Pancreas (tissue), 10 donors: ENCODE measurements at places on chromosomes 5 and 9. TPM values are rescaled to one million over a fixed set of nuclear protein-coding genes. Genes with fewer than 3 reads are reported as not detected.

IFNB1 gene
- polyA plus RNA-seq = not detected

EXOC3 gene
- 64.8 TPM for polyA plus RNA-seq

PCDHGA5 gene
- 0.40 TPM for polyA plus RNA-seq

MAN1B1 gene
- 86.0 TPM for polyA plus RNA-seq

PCDHAC1 gene
- polyA plus RNA-seq = 0.34 TPM

SHB gene
- polyA plus RNA-seq = 12.4 TPM

HK3 gene
- polyA plus RNA-seq = 4.7 TPM

ASB6 gene
- polyA plus RNA-seq = 21.2 TPM

PRDM12 gene
- polyA plus RNA-seq = not detected

- no peak for DNase-seq
Measured at GRCh38 chr5:172453206-172453985, 929 bp downstream of the SH3PXD2B start.

- no peak for DNase-seq
Measured at GRCh38 chr5:2894736-2895135, 143.3 kb upstream of the IRX2 start.

GRCh38 chr5:61767231-61768080 is 435.4 kb downstream of the ZSWIM6 start:
- DNase-seq = no peak

- DNase-seq = peak; percentile 14
Measured at GRCh38 chr5:114362197-114362976, 517 bp downstream of the KCNN2 start.

DNA sequence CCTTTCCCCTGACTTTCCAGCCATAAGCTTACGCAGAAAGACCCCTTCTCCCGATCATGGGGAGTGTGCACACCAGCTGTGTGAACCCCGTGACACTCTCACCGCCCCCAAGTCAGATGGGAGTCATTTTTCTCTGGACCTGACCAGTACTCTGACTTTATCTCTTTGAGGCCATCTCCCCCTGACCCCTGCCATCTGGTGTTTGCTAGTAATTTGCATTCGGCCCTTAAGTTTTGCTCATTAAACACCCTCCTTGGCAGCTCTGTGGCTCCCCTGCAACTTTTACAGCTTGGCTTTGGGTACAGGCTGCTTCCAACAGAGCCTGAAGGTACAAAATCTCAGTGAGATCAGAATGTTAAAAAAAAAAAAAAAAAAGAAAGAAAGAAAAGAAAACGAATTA is 43.9 kb downstream of the PDZD2 start:
- no peak for DNase-seq

- DNase-seq = peak; percentile 35
Measured at GRCh38 chr9:127159949-127160610, 37.6 kb upstream of the ANGPTL2 start.

DNA sequence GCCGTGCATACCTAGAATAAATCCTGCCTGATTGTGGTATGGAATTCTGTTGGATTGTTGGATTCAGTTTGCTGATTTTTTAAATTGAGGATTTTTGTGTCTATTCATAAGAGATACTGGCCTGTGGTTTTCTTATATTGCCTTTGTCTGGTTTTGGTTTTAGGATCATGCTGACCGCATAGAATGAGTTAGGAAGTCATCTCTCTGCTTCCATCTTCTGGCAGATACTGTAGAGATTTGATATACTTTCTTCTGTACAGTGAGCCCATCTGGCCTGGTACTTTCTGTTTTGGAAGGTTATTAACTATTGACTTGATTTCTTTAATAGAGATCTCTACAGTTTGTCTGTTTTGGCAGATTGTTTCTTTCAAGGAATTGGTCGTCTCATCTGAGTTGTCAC is 14.7 kb downstream of the CEP72 start:
- DNase-seq = no peak

DNA sequence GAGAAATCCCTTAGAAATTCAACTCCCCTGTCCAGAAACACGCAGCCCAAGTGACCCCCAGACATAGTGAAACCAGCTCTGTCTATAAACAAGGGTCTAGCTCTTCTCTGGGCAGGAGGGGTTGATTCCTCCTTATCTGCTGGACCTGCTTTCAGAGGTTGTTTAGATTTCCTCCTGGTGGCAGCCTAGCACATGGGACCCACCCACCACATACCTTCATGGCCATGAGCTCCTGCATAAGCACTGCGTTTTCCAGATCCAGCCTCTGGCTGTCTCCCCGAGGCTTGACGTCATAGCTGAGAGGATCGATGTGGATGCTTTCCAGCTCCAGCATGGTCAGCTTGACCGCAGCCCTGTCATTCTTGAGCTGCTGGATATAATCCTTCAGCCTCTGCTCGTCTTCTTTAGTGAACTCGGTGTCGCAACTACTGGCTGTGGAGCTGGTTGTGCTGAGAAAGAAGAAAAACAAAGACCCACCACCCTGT is 77.0 kb downstream of the DCP2 start:
- DNase-seq = no peak

GRCh38 chr5:98497418-98497817 is 276.0 kb upstream of the RGMB start:
- DNase-seq = no peak

DNA sequence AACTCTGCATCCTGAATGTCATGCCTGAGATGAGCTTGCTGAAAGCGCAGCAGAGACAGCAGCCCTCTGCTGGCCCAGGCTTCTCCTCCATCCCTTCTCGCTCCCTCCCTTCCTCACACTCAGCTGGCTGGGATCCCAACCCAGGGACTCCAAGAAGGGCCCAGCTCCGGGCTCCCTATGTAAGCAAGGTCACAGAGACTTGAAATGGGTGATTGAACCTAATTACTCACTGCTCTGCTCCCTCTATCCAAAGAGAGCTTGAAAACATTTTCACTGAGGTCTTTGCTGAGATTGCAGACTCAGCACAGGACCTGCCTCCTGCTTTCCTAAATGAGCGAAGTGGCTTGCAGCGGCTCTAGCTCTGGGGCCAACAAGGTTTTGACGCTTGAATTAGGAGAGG is 42.8 kb downstream of the RAPGEF1 start:
- DNase-seq = no peak

DNA sequence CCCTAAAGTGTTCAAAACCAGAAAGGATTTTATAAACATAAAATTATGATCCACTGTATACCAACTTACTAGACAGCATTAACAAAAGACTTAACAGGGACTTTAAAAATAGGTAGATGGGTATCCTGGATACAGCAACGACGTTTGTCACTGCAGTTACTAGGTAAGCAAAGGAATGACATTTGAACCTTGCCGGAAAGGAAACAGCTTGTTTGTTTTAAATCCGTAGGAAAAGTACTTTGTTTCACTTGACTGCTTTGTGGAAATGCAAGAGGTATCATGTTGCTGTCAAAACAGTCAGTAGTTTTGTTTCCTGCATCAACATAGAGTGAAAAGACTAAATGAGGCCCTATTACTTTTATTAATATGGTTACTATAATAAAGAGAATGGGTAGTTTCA is 122.9 kb downstream of the CDC42SE2 start:
- DNase-seq = no peak

DNA sequence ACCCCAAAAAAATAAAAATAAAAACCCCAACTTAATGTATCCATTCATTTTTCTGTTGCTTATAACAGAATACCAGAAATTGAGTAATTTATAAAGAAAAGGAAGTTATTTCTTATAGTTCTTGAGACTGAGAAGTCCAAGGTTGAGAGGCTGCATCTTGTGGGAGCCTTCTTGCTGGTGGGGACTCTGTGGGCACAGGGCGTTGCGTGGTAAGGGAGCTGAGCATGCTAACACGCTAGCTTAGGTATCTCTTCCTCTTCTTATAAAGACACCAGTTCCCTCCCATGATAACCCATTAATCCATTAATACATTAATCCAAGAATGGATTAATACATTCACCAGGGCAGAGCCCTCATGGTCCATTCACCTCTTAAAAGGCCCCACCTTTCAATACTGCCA is 150.9 kb downstream of the ZSWIM6 start:
- no peak for DNase-seq

GRCh38 chr5:132298298-132299212 is 4.4 kb downstream of the SLC22A4 start:
- no peak for DNase-seq

GRCh38 chr5:58666141-58666540 is 83.3 kb downstream of the RAB3C start:
- DNase-seq = no peak

DNA sequence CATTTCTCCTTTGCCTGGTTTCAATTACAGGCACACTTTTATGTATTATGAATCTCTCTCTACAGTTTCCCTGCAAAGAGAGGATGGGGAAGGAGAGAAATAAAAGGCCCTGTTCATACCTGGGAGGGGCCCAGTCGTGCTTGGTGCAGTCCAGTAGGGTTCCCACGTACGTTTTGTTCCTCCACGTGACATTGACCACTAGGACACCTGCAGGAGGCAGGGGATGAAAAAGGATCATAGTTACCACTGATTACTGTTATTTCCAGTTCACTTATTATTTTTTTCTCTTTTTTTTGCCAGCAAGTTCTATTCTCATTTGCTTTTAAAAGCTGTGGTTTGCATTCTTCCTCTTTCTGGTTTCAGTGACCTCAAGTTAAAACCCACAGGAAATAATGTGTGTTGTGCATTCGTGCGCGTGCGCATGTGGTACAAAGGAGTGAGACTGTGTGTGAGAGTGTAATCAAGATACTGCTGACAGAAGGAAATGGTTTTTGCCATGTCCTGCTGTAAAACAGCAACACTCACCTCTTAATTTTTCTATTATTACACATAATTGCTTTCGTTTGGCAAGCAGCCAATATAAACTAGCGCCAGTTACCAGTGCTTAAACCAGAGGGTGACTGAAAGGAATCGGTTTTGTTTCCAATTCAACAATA is 96.8 kb downstream of the ZNF608 start:
- DNase-seq = no peak

GRCh38 chr9:85016384-85017006 is 347.0 kb downstream of the NTRK2 start:
- DNase-seq = peak; percentile 25

- DNase-seq = no peak
Measured at GRCh38 chr9:79812507-79813257, 240.9 kb downstream of the TLE4 start.

GRCh38 chr5:175052351-175052750 is 328.0 kb downstream of the MSX2 start:
- no peak for DNase-seq

DNA sequence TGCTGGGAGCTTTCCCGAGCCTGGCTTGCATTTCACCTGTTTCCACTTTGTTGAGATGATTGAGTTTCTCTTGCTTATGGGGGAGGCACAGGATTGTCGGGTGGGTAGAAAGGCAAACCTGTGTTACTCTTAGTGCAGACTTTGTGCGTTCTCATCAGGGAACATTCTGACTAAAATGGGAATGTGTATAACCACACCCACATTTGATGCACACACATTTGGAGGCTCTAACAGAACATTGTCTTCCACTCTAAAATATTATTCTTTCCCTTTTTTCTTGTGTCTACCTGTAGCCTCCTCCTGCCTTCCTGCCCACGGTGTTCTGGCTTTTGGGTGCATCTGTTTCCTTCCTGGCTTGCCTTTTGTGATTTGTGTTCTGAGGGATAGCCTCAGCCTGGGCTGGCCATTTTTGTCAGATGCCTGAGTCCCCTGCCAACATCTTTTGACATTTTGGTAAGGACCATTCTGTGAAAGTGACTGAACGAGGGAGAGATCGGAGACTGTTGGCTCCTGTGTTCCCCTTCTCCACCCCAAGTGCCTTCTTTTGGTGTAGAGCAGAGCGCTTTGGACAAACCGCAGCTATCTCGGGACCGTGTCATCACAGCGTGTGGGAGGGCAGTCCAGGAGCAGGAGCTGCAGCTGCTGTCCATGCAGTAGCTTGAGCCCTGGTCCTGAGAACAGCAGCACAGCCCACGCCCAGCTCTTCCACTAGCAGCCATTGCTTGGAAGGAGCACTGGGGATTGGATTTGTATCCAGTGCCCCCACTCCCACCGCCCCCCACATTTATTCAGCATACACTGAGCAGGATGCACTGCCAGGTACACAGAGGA is 101.4 kb downstream of the ARHGAP26 start:
- no peak for DNase-seq

GRCh38 chr9:111943200-111943599 is 46.6 kb downstream of the UGCG start:
- DNase-seq = no peak
